Heart left ventricle (tissue), 16 donors: ENCODE measurements at places on chromosomes 16 and 17. TPM values are rescaled to one million over a fixed set of nuclear protein-coding genes. Genes with fewer than 3 reads are reported as not detected.

DNA sequence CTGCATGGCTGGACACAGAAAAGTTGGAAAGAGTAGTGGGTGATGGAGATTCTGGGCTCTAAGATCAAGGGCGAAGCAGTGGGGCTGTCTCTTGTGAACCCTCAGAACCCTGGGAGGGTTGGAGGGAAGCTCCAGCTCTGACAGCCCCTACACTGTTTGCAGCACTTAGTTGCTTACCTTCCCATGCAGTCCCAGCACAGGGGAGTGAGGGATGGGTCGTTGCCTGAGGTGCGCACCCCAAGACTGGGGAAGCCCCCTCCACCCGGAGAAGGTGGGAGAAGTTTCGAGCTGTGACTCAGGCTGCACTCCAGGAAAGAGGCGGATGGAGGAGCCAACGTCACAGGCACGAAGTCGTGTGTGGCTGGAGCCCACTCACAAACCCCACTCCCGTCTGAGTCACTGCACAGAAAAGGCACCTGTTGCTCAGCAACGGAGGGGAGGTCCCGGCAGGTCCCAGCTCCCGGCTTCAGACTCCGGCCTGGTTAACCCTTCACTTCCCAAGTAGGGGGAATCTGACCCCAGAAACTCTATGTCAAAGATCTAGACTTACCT, 60.1 kb downstream of the AIPL1 start:
- DNase-seq = no peak

- DNase-seq = no peak
Measured at GRCh38 chr17:73724990-73725389, 80.7 kb upstream of the SDK2 start.

DNA sequence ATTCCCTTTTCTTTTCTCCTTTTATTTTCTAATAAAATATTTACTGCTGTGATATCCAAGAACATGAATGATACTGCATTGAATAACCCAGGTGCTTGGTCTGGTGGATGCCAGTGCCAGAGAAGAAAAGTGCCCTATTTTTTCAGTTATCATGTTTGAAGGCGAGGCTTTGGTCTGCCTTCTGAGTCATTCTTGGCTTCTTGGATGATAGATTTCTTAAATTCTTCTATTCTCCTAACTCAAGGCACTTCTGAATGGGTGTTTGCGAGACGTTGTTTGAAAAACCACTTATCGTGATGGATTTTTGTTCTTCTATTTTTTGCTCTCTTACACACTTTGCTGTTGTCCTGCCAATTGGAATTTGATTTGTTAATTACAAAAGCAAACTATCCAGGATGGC, 66.7 kb downstream of the FTO start:
- DNase-seq = no peak

DNA sequence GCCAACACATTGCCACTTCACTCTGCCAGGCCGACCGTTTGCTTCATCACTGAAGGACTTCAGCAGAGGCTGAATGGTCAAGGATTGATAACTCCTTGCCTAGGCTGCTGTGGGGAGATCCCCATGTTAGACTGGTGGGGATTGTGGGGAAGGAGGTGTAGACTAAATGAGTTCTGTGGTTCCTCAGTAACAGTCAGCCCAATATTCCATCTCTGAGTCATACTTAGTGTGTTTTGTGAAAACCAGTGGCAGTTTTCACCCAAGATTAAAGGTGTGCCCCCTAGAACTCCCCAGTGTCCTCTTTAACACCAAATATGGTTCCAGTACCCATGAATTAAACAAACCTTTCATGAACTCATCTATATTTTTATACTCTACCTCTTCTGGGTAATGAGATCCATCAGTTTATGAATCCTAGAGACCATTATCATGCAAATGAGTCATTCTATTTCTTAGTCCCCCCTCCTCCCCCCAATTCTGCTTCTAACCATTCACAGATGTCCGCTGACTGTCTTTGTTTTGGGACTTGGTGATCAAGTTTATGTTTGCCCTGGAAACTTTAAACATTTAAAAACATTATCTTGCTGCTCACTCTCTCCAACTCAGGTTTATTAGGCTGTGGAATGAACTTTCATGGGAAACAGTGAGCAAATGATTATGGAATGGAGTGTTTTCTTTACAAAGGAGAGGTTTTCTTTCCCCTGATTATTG, 66.8 kb upstream of the GAS7 start:
- DNase-seq = no peak

The AKAP1 gene
- total RNA-seq = 77.4 TPM
